ENCODE measurements at places on chromosomes 4 and X.
A peak's percentile ranks its signal among the peaks of the same experiment; 100 is the strongest.

- DNase-seq: no peak
Measured at GRCh38 chr4:86870442-86871069, 21.4 kb upstream of the SLC10A6 start.

- DNase-seq: peak; percentile 46
Measured at GRCh38 chr4:116358633-116359222, 726.6 kb downstream of the TRAM1L1 start.

- DNase-seq: no peak
Measured at GRCh38 chrX:16212024-16212423, 44.7 kb downstream of the MAGEB17 start.

GRCh38 chr4:42159271-42160001 lies 7.0 kb upstream of the BEND4 start:
- no peak for DNase-seq

GRCh38 chrX:107700317-107700774 lies 72.0 kb downstream of the PRPS1 start:
- peak; percentile 57 for DNase-seq

GRCh38 chr4:183374950-183375555 lies 52.8 kb upstream of the CLDN24 start:
- DNase-seq: no peak

DNA sequence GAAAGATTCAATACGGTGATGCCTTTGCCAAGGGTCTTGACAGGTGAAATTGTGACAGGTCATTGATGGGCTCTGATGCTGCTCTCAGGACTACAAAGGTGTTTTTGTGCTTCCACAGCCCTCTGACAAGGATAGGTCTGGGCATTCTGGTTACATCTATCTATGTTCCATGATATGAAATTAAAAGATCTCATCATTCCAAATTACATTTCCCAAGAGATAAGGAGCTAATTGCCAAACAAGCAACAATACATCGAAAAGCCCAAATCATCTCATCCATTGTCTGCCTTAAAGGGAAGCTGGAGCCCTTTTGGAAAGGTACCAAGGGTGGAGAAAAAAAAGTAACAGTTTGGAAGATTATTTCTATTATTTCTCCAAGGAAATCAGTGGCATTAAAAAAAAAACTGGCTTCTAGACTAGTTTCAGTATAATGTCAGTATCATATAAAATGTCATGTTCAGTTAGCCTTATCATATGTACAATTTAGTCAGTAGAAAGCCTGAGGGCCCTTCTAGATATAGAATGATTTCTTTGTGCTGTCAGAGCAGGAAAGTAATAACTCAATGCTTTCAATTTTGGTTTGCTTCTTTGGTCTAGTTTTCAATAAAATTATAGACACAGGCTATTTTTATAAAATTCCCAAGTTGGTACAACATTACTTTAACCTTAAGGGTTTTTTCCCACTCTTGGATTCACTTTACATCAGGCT lies 224.5 kb upstream of the GPRIN3 start:
- DNase-seq: no peak

DNA sequence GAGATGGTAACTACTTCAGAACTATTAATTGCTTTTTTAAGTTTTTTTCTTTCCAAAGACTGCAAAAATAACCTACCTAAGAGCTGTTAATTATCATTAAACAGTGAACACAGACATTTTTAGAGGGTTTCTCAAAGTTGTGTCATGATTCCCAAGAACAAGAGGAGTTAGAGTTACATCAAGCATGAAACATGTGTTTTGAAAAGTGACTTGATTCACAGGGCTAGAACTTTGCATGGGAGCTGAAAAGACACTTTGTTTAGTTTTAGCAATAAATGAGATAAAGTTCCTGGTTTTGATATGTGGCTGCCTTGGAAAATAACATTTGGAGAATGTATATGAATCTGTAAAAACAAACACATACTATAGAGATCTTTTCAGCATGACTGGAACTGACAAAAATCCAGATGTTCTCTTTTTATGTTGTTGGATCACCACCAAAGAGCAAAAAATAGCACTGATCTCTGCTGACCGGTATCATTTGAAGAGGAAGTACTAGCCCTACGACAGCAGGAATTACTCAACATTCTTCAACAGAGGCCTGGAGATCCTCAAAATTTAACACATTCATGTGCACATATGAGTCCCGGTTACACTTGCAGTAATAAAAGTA lies 173.0 kb upstream of the PCDH18 start:
- no peak for DNase-seq
